A172 (cell line): ENCODE measurements at places on chromosomes 16 and 17. TPM values are rescaled to one million over a fixed set of nuclear protein-coding genes. Genes with fewer than 3 reads are reported as not detected.

DNA sequence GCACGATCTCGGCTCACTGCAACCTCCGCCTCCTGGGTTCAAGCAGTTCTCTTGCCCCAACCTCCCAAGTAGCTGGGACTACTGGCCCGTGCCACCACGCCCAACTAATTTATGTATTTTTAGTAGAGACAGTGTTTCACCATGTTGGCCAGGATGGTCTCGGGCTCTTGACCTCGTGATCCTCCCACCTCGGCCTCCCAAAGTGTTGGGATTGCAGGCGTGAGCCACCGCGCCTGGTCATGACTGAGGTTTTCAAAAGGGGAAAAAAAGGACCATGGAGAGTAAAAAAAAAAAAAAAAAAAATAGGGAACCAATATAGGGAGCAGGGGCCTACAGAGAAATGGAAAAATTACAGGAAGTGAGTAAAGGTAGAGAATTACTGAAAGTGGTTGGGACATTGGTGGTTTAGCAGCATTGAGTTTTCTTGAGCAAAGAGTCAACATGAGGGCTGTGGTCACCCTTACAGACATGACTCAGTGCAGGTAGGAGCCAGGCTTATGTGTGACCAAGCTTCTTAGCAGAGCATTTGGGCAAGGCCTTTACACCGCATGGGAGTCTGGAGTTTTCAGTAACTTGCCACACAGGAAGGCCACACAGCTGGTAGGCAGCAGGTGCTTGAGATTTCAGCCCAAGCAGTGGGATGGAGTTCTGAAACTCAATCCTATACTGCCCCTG, 447.3 kb downstream of the HS3ST3B1 start:
- DNase-seq, result no peak

- DNase-seq, result no peak
Observed at GRCh38 chr16:87376660-87377059, 6.9 kb downstream of the FBXO31 start.

- no peak for DNase-seq
Observed at GRCh38 chr16:66591018-66591417, 11.8 kb downstream of the CMTM2 start.

- DNase-seq, result no peak
Observed at GRCh38 chr16:49455991-49456745, 82.6 kb downstream of the C16orf78 start.

- DNase-seq, result no peak
Observed at GRCh38 chr16:75280331-75280804, 28.9 kb upstream of the BCAR1 start.

GRCh38 chr16:11253009-11253994, 2.7 kb downstream of the SOCS1 start:
- no peak for DNase-seq

GRCh38 chr17:57016764-57017116, 38.8 kb downstream of the SCPEP1 start:
- DNase-seq, result peak; percentile 96

GRCh38 chr16:75584108-75584507, 17.9 kb downstream of the GABARAPL2 start:
- no peak for DNase-seq

- DNase-seq, result peak; percentile 69
Observed at GRCh38 chr17:12133183-12133582, 112.5 kb downstream of the MAP2K4 start.

GRCh38 chr17:50426472-50426782, 409 bp downstream of the ACSF2 start:
- DNase-seq, result no peak

DNA sequence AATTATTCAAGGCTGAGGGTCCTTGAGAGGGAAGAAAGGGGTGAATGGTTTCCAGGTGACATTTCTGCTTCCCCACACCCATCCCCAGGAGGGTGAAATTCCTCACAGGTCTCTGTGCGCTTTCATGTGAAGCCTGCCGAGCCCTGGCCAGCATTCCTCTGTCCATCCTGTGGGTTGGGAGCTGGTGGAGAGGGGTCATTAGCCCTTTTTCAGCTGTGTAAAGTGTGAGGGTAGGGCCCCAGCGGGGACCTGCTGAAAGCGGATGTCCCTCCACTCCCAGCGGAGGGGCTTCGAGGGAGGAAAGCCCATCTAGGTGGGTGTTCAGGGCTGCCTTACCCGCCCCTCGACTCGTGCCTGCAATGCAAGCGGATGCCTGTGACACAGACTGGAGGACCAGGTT, 53.3 kb upstream of the DLX4 start:
- no peak for DNase-seq

DNA sequence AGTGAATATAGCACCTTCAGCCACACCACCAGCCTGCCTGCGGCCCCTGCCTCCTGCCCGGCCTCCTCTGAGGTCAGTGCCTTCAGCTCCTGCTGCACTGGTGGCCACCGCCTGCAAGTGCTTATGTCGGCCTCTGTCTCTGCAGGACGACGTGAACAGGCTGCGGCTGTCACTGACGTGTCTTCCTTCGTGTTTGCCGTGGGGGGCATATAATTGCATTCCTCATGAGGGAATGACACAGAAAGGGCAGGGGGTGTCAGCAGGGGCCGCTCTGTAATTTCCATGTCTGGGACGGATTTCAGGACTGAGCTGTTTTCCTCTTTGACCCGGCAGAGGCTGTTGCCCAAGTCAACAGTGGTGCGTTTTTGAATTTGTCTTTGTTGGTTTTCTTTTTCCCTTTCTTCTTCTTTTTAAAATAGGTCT, 28.5 kb downstream of the CMIP start:
- no peak for DNase-seq

TM4SF5 gene
- total RNA-seq, result not detected in 2 replicates

C17orf58 gene
- total RNA-seq, result 20.0 and 24.2 TPM in 2 replicates

RAPGEFL1 gene
- total RNA-seq, result 0.86 and 4.4 TPM in 2 replicates

MILR1 gene
- total RNA-seq, result 1.4 and 6.6 TPM in 2 replicates

PITPNM3 gene
- total RNA-seq, result 9.8 and 13.0 TPM in 2 replicates

CALB2 gene
- 2.6 and 5.2 TPM in 2 replicates for total RNA-seq

PTGES3L gene
- total RNA-seq, result 0.41 and 0.43 TPM in 2 replicates

GPR139 gene
- not detected in 2 replicates for total RNA-seq

ZG16 gene
- not detected in 2 replicates for total RNA-seq

SLFN14 gene
- not detected in 2 replicates for total RNA-seq

CCDC43 gene
- 51.6 and 69.9 TPM in 2 replicates for total RNA-seq

NPTX1 gene
- 0.46 and 0.53 TPM in 2 replicates for total RNA-seq

TEX14 gene
- 0.02 and 0.19 TPM in 2 replicates for total RNA-seq

C16orf96 gene
- not detected in 2 replicates for total RNA-seq
